Fibroblast of the conjunctiva (primary cell): ENCODE measurements at places on chromosomes 6 and 20.

- DNase-seq: peak; percentile 98
These were observed 3.5 kb upstream of the PRIM2 start for GRCh38 chr6:57313711-57314471.

GRCh38 chr6:55888917-55889316, 13.5 kb upstream of the BMP5 start:
- no peak for DNase-seq

GRCh38 chr6:151241853-151242252, 2.1 kb downstream of the AKAP12 start:
- no peak for DNase-seq

DNA sequence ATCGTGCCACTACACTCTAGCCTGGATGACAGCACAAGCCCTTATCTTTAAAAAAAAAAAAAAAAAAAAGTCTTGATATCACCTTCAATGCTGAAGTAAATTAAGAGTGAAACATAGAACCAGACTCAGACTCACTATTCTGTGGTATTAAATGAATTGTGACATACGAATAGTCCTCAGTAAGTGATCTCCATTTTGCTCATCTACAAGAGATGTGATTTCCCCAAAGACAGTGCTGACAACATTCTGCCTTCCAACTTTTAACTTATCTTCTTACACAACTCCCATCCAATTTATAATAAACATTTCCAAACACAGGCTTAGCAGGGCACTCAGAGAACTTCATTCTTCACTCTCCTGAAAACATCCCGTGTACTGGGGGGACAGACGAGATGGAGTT, 8.0 kb downstream of the ZBTB24 start:
- no peak for DNase-seq

DNA sequence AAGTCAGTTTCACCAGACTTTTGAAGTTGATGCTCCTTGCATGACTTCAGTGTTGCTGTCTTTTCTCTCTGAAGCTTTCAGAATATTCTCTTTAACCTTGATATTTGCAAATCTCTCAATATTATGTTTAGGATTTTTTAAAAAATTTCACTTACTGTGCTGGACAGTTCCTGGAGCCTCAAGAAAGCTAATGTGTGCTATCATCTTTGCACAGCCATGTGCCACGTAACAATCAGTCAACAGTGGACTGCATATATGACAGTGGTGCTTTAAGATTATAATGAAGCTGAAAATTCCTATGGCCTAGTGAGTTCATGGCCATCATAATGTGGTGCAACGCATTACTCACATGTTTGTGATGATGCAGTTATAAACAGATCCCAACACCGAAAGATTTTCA, 59.1 kb upstream of the OGFRL1 start:
- DNase-seq: no peak

- DNase-seq: no peak
These were observed 100.1 kb downstream of the TNFRSF21 start for GRCh38 chr6:47209632-47210031.

GRCh38 chr6:44094403-44095242, 32.6 kb downstream of the MRPL14 start:
- no peak for DNase-seq

DNA sequence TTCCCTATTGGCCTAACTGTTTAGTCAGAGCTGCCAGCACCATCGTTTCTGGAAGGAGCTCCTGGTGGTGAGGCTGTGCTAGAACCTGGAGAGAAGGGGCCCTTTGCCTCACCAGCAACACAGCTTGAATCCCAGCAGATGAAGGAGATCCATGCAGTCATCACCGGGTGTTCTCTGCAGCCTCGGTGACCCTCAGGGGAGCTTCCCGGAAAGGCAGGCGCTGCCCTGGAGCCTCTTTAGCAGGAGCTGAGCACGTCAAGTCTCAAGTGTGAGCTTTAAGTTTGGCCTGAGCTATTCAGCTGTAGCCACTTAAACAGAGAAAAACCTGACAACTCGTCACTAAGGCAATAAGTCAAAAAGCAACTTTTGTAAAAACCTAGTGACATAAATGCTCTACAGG, 181.2 kb upstream of the FOXQ1 start:
- DNase-seq: no peak

DNA sequence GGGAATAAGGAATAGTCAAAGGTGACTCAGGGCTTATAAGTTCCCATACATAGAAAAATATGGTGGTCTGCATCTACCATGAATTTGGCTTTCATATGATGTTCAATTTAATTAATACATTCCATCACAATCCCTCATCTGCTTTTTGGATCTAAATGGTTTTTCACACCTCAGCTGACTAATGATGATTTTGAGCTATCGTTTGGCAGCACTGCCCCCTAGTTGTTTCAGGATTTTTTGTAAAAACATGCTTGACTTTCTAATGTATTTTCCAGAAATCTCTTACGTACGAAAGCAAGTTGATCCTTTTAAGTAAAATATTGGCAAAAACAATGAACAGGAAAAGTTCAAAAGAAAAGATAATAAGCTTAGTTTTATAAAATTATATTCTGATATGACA, 408.6 kb upstream of the ADGRB3 start:
- DNase-seq: no peak

DNA sequence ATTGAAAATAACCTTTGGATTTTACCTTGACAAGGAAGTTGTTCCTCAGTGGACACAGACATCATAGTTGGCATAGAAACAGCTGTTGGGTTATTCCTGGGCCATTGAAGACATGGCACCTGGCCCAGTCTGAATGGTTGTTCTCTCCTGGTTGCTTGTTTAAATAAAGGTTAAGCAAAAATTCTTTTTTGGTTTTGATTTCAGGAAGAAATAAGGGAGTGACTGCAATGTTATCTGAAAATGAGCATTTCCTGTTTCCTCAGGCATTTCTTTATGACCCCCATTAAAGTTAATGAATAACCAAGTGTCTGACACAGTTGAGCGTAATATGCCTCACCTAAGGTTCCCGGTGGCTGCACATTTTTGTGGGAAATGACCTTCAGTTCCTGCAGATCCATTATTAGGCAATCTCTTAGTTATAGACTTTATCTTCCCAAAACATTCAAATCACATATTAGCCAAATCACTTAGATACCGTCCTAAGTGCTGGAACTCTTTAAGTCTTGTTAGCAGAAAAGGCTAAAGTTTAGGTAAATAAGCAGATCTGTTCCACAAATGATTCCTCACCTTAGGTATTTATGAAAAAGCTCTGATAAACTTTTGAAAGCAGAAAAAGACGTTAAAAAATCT, 648.7 kb upstream of the FLRT3 start:
- no peak for DNase-seq

DNA sequence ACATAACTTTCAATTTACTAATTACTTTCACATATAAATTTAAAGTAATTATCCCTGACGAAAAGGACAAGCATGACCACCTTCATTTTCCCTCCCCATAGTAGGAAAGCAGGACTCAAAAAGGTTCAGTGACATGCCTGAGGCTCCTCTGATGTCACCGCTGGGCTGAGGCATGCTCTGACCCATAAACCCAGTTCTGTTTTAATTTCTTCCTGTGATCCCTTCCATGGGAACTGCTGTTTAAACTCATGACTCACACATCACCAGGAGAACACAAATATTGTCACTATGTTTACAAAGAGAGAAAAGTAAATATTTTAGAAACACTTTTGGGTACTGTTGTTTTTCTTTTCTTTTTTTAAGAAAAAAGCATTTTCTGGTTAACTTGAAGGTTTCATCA, 38.0 kb upstream of the NR2E1 start:
- DNase-seq: no peak

DNA sequence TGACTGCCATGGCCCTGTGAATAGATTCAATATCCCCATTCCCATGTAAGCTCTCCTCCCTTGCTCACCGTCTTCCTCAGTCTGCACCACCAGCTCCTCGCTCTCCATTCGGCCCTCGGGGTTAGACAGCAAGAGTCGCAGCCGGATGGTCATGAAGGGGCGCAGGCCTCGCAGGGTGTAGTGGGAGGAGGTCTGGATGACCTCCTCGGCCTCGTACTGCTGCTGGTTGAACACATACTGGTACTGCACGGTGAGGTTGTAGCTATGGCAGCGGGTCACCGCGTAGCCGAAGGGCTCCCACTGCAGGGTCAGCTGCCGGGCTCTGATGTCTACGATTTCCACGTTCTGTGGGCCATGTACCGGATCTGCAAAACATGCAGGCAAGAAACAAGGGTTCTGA, 717.5 kb downstream of the PTPRT start:
- no peak for DNase-seq

- no peak for DNase-seq
These were observed 9.5 kb downstream of the SLC29A1 start for GRCh38 chr6:44232676-44233566.

DNA sequence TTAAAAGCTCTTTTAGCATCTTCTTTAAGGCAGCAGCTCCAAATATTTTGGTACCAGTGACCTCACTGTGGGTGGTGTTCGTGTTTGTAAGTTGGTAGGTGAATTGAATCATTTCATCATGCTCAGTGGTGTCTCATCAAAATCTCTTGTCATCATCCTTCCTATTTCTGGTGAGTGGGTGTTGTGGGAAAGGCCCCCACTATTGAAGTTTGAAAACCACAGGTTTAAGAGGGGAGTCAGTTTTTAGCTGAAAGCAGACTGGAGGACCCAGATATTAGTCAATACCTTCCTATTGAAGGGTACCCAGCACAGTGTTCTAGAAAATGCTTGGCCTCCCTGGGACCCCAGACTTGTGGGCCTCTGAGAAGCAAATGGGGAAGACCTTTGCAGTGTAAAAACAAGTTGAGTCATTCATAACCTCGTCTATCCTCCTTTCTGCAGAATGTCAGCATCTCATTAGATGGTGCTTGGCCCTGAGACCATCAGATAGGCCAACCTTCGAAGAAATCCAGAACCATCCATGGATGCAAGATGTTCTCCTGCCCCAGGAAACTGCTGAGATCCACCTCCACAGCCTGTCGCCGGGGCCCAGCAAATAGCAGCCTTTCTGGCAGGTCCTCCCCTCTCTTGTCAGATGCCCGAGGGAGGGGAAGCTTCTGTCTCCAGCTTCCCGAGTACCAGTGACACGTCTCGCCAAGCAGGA, 3.7 kb downstream of the PIM1 start:
- DNase-seq: no peak

- peak; percentile 75 for DNase-seq
These were observed 20.2 kb upstream of the GJE1 start for GRCh38 chr6:142112451-142113061.
